Fibroblast of the aortic adventitia (primary cell): ENCODE measurements at places on chromosomes 5 and 9. TPM values are rescaled to one million over a fixed set of nuclear protein-coding genes. Genes with fewer than 3 reads are reported as not detected.

DNA sequence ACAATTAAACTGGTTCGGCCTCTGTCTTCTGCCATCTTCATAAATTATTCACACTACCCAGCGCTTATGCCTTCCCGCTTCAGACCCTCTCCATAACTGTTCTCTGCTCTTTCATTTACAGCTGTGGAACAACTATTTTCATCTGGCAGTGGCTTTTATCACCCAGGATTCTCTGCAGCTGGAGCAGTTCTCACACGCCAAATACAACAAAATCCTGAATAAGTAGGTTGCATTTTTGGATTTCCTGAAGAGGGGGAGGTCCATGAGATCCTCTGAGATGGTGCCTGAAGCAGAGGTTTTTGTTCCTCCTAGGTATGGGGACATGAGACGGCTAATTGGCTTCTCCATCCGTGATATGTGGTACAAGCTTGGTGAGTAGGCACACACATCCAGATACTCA, 28.1 kb upstream of the INSYN2B start:
- DNase-seq, result no peak

DNA sequence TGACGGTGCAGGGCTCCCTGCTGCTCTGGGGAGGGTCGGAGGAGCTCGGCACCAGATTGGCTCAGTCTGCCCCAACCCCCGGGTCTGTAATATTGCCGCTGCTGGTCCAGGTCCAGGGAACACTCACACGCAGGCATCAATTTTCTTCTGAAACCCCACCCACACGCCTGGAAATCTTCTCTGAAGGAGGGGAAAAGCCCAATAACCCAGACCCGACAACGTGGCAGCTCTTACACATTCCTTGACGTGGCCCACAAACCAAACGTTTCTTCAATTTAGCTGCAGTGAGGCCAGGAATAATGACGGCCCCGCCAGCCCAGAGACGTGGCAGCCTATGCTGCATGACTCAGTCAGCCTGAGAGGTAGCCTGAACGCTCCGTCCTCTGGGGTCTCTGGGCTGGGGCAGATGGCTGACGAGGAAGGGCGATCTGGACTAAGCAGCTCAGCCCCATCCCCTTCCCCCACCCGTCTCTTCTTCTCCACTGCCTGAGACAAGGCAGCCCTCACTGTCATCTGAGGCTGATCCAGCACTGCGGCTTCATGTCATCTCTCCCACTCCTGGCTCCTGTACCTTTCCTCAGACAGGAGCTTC, 9.9 kb upstream of the SPARC start:
- DNase-seq, result peak; percentile 100

Gene GABRA6
- total RNA-seq, result not detected in 2 replicates

GRCh38 chr5:40669606-40670390, 9.9 kb upstream of the PTGER4 start:
- no peak for DNase-seq

GRCh38 chr5:72453246-72453775, 53.9 kb downstream of the ZNF366 start:
- DNase-seq, result no peak

GRCh38 chr5:162684145-162684544, 616.6 kb downstream of the GABRG2 start:
- DNase-seq, result no peak
